ENCODE measurements at places on chromosomes 7 and 10.

GRCh38 chr7:131002600-131002999, 268.6 kb upstream of the KLF14 start:
- no peak for DNase-seq

- no peak for DNase-seq
These were observed 163.3 kb upstream of the RHEB start for GRCh38 chr7:151682831-151683614.

DNA sequence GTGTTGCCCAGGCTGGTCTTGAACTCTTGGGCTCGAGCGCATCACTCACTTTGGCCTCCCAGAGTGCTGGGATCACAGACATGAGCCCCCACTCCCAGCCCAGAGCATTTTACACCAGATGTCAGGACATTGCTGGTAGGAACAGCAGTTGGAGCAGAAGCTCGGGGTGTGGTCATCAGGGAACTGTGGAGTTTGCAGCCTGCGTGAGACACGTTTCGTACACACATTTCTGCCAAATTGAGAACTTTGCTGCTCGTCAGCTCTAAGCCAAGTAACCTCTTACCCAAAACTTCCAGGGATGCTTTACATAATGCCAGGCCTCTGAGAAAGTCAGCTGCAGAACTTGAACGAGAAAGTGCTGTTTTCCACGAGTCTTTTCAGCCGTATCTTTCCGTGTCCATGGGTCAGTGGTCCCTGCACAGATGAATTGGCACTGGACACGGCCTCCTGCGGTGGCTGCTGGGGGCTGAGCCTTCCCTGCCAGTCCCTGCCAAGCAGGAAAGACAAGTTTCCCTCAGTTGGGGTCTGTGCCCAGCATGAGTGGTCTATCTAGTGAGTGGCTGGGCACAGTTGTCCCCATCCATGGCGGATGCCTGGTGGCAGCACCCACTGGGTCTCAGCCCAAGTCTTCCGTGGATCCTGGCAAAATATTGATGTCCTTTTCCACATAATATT, 54.4 kb downstream of the DNAJB6 start:
- DNase-seq = no peak

GRCh38 chr7:115911465-115911864, 119.1 kb downstream of the TFEC start:
- no peak for DNase-seq

DNA sequence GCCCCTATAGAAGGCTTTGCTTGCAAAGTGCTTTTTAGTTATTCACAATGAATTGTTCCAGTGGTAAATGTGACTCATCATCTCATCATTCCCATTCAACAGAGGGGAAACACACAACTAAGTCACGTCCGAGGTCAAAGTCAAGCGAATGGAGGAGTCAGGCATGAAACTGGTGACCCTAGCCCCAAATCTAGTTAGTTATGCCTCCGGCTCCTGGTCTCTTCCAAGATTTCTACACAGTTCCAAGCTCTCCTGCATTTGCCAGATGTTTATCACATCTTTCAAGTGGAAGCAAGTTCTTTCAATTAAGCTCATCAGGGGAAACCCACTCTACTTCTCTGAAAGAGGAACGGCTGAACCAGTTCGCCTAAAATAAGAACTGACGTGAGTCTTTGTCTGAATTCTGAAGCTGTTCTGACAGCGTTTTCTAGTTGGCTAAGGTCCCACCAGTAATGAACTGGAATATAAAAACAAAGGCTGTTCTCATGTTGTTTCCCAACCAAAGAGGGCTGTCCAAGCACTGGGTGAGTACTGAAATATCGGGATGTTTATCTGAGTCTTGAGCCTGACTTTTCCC, 140.9 kb upstream of the NRBF2 start:
- no peak for DNase-seq

DNA sequence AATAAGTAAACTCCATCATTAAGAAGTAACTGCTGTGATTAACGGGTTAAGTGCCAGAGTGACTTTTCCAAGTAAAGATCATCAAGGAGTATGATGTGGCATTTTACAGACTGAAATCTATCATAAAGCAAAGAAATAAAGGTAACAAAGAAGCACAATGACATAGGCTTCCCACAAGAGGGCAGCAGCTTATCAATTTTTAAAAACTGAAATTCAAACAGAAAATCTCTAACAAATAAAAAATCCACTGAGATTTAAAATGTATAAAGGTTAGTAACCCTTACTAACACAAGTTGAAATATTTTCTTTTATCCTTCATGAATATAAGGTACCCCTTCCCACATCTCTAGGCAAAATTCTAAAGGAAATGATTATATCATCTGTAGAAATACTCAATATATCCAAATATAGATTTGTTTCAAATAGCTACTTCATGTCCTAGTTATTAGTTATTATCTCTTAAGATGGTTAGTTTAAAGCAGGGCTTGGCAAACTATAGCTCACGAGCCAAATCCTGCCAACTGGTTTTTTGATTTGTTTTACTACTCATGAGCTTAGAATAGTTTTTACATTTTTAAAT, 29.2 kb downstream of the FAM3C start:
- DNase-seq = no peak

DNA sequence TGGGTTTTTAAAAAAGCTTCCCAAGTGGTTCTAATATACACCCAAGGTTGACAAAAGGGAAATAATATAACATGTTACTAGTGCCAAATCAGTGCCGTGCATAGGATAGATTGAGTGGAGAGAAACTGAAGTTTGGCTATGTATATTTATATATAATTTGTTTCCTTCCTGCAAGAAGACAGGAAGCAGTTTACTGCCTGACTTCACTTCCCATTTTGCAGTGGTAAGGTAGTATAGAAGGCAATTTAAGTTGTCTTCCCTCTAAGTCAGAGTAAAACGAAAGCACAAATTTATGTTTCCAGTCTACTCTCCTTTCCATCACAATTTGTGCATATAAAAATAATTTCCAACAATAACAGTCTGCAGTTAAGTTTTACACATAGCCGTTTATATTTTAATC, 3.4 kb upstream of the HYCC1 start:
- DNase-seq = no peak

GRCh38 chr7:121525155-121525819, 129.2 kb upstream of the FAM3C start:
- DNase-seq = no peak

DNA sequence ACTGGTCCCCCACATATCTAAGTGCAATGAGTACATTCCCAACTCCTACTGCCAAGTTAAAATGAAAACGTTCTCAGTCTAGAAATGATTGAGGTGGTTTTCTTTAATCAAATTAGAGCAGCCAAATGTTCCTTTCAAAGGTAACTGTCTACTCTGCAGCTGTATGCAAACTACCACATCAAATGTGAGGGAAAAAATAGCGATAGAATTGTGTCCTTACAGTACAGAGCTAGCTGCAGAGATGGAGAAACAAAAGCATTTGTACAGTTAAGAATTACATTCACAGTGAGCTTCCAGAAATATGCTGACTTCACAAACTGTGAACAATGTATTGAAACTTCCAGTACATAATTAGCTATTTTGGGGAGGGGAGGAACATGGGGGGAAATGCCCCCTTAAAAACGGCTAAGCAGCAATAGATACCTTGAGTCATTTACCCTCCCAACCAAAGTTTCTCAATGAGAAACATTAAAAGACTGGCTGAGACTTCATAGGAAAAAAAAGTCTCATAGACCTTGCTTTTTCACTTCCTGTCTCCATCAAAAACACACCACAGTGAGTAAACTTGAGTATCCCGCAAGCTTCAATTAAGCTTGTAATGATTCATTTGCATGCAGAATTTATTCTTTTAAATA, 22.9 kb downstream of the CDK6 start:
- peak; percentile 41 for DNase-seq

DNA sequence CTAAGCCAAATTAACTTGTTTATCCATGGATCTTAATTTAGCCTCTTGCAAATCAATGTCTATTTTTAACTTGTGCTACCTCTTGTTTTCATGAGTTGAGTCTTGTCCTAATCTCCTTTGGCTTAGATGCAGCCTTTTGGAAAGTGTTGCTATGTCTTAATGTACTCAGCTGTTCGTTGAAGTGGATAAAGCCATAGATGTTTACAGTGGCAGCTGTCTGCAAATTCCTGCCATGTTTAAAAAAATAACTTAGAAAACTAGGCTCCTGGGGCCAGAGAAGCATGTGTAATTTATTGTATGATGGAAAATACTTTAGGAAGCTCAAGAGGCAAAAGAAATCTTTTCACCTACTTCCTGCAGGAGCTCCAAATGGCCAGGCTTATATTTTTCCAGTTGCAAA, 253.1 kb upstream of the RHOBTB1 start:
- DNase-seq = no peak

DNA sequence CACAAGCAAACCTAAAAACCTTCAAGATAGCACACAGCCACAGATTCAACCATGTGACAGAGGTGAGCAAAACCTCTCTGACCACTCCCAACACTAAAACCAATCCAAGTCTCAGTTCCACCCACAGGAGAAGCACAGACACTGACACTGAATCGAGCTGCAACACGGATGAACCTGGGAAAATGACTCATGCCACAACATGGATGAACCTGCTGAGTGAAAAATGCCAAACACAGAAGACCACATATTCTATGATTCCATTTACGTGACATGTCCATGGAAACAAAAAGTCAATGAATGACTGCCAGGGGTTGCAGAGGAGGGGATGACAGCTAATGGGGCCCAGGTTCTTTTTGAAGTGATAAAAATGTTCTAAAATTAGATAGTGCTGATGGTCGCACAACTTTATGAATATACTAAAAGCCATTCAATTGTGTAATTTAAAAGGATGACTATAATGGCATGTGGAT, 22.0 kb downstream of the CYTH3 start:
- peak; percentile 21 for DNase-seq

DNA sequence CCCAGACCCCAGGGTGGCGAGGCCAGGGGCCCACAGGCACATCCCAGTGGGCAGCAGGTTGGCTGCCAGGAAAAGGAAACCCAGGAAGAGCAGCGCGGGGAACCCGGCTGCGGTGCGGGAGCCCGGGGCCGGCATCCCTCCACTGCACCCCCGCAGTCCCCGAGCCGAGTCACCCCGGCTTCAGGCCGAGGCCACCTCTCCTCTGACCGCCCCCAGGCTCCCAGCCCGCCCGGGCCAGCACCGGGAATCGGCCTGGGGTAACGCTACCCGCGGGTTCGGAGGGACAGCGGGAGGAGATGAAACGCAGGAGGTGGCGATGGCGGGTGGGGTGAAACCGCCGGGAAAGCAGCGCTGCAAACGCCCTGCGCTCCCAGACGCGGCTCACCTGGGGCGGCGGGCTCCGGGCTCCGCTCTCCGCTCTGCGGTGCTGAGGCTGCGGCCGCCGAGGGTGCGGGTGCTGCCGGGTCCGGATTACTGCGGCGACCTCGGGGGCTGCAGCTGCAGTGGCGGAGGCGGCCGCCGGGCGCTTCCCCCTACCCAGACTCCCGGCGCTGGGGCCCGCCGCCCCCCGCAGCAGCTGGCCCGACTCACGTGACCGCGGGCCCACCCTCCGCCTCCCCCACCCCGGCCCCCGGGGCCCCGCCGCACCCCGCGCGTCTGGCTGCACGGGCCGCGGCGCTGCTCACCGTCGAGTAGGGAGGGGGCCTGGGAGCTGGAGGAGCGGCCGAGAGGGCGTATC, at the start of gene SCRN1:
TSS of gene SCRN1 (minus strand) at position 545 of the 739 bp plus-strand sequence. CDS start 20,734 bp downstream, outside the sequence.
- peak; percentile 35 for DNase-seq

DNA sequence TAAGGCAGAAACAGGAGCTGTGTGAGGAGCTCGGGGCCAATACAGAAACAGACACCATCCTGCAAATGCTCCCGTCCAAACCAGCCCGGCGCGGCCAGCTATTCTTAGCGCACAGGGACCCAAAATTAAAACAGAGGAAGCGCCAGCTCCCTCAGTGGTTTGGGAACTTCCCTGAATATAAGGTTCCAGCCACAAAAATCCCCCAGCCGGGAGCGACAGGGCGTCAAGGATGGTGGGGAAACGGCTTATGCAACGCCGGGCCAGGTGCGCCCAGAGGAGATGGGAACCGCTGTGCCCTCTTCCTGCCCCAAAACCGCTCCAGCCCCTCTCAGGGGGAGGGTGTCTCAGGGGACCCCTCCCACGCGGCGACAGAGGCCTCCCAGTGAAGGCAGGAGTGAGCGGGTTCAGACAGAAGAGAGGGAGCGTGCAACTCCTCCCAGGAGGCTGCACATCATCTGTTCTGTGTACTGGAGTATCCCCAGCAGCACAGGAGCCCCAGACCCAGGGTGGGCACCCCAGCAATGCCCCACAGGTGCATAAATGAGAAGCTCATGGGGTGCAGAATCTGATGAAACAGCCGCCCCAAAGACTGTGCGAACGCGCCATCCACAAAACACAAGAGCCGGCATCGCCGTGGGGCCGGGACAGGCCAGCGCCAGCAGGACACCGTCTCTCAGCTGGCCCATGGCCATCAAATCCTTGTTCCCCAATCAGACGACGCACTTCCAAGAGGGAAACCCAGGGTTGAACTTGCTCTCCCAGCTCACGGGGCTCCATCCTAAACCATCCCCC, 73.9 kb upstream of the PDGFA start:
- DNase-seq = peak; percentile 40

GRCh38 chr7:99035723-99036545, 108.0 kb downstream of the SMURF1 start:
- DNase-seq = no peak

GRCh38 chr10:113627836-113628235, 36.0 kb downstream of the NRAP start:
- DNase-seq = no peak

DNA sequence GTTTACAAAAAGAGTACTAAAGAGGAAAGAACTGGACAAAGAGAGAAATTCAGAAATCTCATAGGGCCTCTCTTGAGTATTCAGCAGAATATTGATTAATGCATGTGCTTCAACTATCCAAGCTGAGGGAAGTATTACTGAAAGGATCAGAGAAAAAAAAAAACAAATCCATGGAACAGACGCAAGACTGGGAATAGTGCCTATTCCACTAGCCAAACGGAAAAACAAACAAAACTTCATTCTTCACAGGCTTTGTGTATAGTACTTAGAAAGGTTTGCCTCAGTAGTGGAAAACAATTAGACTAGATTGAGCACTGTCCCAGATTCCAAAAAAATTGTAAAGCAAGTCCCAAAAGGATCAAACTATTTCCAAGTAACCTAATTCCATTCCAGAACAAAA, 106.2 kb downstream of the TFEC start:
- no peak for DNase-seq

GRCh38 chr10:44971935-44972757, 6.5 kb downstream of the DEPP1 start:
- no peak for DNase-seq

DNA sequence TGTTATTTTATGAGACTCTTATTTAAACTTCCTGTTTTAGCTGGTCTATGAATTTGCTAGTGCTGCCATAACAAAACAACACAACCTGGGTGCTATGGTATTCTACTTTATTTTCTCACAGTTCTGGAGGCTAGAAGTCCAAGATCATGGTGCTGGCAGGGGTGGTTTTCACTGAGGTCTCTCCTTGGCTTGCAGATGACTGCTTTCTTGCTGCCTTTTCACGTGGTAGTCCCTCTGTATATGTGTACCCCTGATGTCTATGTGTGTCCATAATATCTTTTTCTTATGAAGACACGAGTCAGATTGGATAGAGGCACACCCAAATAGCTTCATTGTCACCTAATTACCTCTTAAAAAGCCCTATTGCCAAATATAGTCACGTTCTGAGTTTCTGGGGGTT, 270.5 kb downstream of the BMPER start:
- no peak for DNase-seq

GRCh38 chr7:92135052-92135889, 994 bp upstream of the CYP51A1 start:
- DNase-seq = peak; percentile 17

All from stimulated activated CD4-positive, alpha-beta T cell treated with anti-CD3 and anti-CD28 coated beads, Interleukin-2, amount 100 ng/mL, for 24 hours (primary cell).